Spinal cord (tissue), 10 donors: ENCODE measurements at places on chromosomes 16 and 17.

- DNase-seq: no peak
Observed at GRCh38 chr16:86576591-86577313, 1.6 kb upstream of the FOXL1 start.

DNA sequence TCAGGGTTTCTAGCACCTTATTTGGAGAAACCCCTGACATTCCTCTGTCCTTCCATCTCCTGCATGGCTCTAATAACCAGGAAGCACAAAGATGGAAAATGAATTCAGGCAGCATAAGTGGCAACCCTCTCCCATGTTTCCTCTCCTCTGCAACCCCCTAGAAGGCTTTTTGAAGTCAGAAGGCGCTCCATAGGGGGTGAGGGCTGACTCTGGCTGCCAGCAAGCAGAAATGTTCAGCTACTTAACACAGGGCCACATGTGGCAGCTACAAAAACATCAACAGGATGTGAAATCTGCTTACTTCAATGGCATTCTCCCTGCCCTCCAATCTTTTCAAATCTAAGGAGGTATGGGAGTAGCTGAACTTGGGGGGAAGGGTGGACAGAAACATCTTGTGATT, 55.2 kb upstream of the IRX5 start:
- DNase-seq: no peak

- DNase-seq: no peak
Observed at GRCh38 chr16:74716355-74716754, 15.7 kb upstream of the MLKL start.

DNA sequence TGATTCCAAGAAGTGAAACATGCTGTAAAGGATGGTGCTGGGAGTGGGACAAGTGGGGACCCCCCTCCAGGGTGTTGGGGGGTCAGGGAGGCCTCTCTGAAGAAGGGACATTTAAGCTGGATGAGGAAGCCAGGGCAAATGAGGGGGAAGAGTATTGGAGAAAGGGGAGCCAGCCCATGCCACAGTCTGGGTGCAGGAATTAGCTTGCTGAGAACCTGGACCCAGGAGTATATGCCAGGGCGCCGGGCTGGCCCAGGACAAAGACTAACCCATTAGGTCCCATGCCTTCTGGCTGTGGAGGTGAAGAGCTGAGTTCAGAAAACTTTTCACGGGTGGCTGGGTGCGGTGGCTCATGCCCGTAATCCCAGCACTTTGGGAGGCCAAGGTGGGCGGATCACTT, 45.6 kb upstream of the PIK3R6 start:
- no peak for DNase-seq
